Stimulated activated CD8-positive, alpha-beta memory T cell treated with anti-CD3 and anti-CD28 coated beads, Interleukin-15, amount 100 ng/mL, for 1 hour (primary cell): ENCODE measurements at places on chromosomes 5 and 9.

DNA sequence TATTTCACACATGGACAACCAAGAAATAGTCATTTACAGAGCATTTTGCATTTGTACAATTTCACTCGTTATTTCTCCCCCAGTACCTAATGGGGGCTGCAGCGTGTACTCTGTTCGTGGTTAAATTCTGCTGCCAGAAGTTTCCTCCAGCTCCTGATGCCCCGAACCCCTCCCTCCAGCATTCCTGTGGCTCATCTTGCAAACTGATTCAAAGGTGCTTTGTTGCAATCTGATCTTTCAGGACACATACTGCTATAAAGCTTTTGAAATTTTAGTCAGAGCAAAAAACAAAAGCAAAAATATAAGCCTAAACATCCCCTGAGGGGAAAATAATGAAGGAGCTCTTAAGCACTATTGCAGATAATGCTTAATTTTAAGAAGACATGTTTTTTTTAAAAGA is 27.7 kb downstream of the UBLCP1 start:
- no peak for DNase-seq

- no peak for DNase-seq
These were observed 106.5 kb upstream of the CCDC112 start for GRCh38 chr5:115402822-115403577.

- DNase-seq, result no peak
These were observed 66.9 kb downstream of the MAN2A1 start for GRCh38 chr5:109756543-109757185.

- DNase-seq, result no peak
These were observed 3.3 kb downstream of the CYFIP2 start for GRCh38 chr5:157269165-157269671.

- no peak for DNase-seq
These were observed 15.9 kb upstream of the FANCC start for GRCh38 chr9:95333426-95333825.

GRCh38 chr5:141765896-141766551 is 84.0 kb upstream of the ARAP3 start:
- no peak for DNase-seq

GRCh38 chr5:92868442-92868841 is 712.6 kb downstream of the NR2F1-AS1 start:
- no peak for DNase-seq

DNA sequence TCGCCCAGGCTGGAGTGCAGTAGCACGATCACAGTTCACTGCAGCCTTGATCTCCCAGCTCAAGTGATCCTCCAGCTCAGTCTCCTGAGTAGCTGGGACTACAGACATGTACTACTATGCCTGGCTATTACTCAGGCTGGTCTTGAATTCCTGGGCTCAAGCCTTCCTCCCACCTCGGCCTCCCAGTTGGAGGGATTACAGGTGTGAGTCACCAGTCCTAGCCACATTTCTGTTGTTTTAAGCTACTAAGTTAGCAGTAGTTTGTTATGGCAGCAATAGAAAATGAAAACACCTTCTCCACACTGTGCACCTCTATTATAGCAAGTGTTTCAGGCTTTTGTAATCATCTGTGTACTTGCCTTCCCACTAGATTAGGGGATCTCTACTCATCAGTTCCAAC is 588.9 kb upstream of the TLE4 start:
- no peak for DNase-seq
